Calu3 (cell line): ENCODE measurements at places on chromosomes 1 and 21. TPM values are rescaled to one million over a fixed set of nuclear protein-coding genes. Genes with fewer than 3 reads are reported as not detected.

GRCh38 chr1:106181866-106182265, 874.6 kb upstream of the PRMT6 start:
- no peak for DNase-seq

- DNase-seq: no peak
Observed at GRCh38 chr1:16984717-16985116, 4.3 kb upstream of the MFAP2 start.

DNA sequence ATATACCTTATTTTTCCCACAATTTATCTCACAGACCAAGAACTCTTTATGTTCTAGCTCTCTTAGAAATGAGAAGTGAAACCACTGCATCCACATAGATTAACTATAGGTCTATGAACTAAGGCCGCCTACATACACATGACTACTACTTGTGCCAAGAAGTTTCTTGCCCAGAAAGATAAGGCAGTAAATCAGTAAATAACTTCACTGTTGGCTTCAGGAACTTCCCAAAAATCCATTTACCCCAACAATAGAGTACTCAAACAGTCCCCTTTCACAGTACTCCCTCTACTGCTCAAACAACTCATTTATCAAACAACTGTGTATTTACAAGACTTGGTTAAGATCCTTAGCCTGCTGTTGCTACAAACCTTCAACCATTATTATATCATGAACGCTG, 96.5 kb downstream of the NME7 start:
- DNase-seq: no peak

DNA sequence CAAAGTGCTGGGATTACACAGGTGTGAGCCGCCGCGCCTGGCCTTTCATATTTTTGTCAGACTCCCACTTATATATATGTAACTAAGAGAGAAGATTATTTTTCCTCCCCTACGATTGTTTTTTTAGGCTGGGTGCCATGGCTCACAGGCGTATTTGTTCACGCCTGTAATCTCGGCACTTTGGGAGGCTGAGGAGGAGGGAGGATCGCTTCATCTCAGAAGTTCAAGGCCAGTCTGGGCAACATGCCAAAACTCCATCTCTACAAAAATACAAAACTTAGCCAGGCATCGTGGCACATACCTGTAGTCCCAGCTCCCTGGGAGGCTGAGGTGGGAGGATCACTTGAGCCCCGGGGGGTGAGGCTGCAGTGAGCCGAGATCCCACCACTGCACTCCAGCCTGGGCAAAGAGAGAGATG, 23.9 kb upstream of the ITLN2 start:
- DNase-seq: peak; percentile 73

- DNase-seq: no peak
Observed at GRCh38 chr1:202498542-202498941, 150.0 kb downstream of the PPP1R12B start.

DNA sequence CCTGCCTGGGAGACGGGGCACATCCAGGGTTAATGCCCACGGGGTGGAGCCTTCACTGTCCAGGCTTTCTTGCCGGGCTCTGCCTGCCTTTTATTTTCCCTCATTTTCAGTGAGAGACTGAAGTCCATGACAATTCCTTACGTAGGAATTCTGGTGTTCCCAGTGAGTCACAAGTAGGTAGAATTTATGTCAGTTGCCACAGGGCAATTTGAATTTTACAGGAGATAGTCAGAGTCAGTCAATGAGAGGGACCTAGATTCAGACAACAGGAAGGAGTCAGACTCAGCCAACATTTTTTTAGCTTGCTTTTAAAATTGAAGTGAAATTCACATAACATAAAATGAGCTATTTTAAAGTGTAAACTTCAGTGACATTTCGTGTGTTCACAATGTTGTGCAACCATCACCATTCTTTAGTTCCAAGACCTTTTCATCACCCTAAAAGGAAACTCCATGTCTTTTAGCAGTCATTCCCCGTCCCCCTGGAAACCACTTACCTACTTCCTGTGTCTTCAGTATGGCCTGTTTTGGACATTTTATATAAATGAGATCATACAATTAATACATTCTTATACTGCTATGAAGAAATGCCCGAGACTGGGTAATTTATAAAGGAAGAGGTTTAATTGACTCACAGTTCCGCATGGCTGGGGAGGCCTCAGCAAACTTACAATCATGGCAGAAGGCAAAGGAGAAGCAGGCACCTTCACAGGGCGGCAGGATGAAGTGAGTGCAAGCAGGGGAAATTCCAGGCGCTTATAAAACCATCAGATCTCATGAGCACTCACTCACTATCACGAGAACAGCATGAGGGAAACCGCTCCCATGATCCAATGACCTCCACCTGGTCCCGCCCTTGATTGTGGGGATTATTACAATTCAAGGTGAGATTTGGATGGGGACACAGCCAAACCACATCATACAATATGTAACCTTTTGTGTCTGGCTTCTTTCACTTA, 14.6 kb downstream of the AJAP1 start:
- no peak for DNase-seq

Gene TSPEAR
- total RNA-seq: not detected in 2 replicates

Gene C1orf167
- total RNA-seq: not detected in 2 replicates

Gene BACE2
- 52.3 and 59.0 TPM in 2 replicates for total RNA-seq
